ENCODE measurements at places on chromosomes 6 and 20.

DNA sequence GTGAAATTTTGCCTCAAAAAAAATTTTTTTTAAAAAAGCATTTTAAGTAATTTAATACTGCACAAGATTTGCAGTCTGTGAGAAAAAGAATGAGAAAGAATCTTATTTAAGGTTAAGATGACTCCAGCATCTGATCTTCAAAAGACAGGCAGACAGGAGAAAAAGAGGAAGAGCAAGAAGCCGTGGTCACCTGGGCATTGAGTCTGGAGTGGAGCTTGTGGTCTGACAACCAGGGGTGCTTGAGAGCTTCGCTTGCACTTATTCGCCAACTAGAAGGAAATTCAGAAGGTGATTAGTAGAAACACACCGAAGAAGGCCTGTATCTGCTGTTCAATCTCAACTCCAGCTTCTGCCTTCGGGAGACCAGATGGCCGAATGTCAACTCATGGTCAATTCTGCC is 75.9 kb downstream of the MYLK4 start:
- DNase-seq = no peak

DNA sequence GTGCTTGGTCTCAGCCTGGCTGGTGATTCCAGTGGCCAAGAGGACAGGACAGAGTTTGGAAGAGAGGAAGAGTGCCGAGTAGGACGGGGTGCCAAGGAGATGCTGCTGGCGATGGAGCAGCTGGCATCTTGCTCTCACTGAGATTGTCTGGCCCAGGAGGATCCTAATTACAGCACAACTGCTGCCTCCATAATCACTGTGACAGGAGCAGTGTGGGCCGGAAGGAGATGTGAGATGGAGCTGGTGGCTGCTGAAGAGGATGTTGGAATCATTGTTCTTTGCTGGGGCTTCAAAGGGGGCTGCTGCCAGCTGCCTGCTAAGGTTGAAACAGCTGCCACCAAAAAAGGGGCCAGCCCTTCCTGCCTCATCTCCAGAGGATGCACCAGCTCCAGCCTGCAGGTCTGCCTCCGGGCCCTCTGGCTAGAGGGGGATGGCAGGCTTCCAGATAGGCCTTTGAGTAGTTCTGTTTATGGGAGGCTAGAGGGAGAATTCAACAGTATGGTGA is 214.4 kb downstream of the RNF144B start:
- no peak for DNase-seq

DNA sequence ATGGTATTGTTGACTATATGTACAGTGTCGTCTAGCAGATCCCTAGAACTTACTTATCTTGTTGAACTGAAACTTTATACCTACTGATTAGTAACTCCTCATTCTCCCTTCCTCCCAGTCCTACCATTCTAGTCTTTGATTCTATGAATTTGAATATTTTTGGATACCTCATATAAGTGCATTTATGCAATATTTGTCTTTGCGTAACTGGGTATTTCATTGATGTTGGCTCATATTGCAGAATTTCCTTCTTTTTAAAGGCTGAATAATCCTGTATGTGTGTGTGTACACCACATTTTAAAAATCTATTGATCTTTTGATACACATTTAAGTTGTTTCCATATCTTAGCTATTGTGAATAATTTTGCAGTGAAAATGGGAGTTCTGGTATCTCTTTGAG is 119.9 kb downstream of the SOX4 start:
- no peak for DNase-seq

GRCh38 chr6:108800427-108800864 is 47.8 kb upstream of the ARMC2 start:
- DNase-seq = no peak

DNA sequence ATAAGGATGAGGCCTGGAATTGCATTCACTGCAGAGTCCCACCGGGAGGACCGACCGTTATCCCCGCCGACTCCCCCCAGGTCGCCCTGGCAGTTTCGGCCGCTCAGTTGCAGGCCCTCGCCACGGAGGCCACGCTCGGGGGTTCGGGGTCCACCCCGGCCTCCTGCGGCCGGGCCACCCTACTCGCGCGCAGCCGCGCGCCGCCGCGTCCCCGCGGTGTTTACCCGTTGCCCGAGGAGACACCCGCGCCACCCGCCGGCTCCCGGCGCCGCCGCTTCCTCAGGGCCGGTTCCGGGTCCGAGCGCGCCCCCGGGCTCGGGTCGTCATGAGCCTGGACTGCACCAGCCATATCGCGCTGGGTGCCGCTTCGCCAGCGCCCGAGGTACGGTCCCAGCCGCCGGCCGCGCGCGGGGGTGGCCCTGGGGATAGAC is at the start of gene CCDC170:
CCDC170 (plus strand) TSS at position 214 of the 431 bp plus-strand sequence; CDS start at position 326, 112 bp downstream.
- DNase-seq = no peak

GRCh38 chr6:37155394-37156312 is 14.3 kb upstream of the PIM1 start:
- peak; percentile 33 for DNase-seq

DNA sequence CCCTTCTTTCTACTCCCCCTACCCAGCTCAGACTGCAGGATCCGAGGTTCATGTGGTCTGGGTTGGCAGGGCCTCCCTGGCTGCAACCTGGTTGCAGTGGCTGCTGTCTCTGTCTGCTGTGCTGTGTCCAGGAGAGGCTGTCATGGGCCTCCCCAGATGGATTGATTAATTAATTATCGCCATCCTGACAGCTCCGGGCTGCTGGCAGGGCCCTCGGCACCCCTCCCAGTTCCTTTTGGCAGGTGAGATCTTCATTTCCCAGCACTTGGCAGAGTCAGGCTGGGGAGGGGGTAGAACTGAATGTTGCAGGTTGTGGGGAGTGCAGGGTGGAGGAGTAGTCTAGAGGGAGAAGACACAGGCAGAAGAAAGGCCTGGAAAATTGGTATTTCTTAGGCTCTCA is 56.7 kb upstream of the ZFAND3 start:
- no peak for DNase-seq

DNA sequence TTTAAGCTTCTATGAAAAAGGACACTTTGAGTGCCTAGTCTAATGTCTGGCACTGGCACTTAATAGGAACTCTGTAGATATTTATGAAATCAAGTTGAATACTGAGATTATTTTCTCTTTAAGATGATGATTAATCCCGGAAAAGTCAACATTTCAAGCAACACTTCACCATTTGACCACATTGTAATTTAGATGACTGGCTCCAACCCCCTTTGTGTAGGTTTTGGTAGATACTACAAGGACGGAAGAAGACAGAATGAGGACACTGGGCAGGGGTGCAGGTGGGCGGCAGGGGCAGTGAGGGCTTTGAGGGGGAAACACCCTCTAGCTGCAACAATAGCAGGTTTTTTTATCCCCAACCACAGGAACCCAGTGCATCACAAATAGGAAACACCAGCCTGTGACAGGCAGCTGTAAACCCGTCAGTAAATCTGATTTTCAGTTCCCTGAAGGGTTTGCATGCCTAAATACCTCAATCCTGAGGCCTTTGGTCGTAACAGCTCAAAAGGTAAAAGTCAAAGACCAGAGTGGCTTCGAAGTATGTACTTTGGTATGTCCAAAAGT is 4.6 kb downstream of the DTNBP1 start:
- DNase-seq = no peak

- no peak for DNase-seq
These were observed 220.4 kb upstream of the ARID1B start for GRCh38 chr6:156556811-156557210.

DNA sequence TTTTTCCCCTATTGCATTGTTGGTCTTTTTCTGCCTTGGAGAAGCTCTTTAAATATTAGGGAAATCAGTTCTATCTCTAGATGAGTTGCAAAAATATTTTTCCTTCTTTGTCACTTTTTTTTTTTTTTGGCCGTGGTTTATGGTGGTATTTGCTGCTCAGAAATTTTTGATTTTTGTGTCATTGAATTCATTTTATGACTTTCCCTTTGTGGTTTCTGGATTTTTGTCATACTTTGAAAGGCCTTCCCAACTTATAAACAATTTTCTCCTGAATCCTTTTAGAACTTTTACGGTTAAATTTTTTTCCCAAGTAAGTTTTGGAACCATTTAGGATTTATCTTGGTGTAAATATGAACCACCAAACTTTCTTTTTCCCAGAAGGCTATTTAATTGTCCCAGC is 145.6 kb downstream of the GJA10 start:
- DNase-seq = no peak

GRCh38 chr6:30682143-30683117 is 4.0 kb downstream of the PPP1R18 start:
- DNase-seq = peak; percentile 65

DNA sequence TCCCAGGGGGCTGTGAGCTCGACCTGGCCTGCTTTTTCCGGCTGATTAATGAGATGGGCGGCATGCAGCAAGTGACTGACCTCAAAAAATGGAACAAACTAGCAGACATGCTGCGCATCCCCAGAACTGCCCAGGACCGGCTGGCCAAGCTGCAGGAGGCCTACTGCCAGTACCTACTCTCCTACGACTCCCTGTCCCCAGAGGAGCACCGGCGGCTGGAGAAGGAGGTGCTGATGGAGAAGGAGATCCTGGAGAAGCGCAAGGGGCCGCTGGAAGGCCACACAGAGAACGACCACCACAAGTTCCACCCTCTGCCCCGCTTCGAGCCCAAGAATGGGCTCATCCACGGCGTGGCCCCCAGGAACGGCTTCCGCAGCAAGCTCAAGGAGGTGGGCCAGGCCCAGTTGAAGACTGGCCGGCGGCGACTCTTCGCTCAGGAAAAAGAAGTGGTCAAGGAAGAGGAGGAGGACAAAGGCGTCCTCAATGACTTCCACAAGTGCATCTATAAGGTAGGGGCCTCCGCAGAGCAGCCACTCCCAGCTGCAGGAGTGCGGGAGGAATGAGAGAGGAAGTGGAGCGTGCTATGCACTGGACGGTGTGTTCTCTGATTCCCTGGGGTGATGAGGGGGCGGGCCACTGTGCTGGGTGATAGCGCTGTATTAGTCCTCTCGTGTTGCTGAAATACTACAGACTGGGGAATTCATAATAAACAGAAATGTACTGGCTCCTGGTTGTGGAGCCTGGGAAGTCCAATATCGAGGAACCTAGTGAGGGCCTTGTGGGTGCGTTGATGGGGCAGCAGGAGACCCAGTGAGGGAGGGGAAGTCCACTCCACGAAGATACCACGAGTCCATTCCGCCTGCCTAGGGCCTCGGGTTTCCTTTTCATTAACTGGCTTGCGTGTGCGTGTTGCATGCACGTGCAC is 161.7 kb downstream of the DTNBP1 start:
- DNase-seq = no peak

DNA sequence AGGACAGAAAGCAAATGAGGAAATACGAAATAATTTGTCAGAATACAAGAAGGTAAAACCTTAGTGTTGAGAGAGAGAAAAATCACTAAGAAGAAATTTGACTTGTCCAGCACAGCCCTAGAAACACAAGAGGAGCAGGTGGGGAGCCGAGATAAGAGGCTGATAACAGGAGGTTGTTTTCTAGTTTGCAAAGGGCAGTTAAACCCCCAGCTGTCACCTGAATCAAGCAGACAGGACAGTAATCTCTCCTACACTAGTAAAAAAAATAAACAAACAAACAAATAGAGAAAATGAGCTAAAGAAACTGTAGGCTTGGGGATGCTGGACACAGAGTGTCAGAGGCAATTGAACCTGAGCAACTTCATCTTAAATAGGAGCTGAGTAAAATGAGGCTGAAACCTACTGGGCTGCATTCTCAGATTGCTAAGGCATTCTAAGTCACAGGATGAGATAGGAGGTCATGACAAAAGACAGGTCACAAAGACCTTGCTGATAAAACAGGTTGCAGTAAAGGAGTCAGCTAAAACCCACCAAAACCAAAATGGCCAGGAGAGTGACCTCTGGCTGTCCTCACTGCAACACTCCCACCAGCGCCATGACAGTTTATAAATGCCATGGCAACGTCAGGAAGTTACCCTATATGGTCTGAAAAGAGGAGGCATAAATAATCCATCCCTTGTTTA is 40.4 kb downstream of the FAM184A start:
- DNase-seq = no peak

DNA sequence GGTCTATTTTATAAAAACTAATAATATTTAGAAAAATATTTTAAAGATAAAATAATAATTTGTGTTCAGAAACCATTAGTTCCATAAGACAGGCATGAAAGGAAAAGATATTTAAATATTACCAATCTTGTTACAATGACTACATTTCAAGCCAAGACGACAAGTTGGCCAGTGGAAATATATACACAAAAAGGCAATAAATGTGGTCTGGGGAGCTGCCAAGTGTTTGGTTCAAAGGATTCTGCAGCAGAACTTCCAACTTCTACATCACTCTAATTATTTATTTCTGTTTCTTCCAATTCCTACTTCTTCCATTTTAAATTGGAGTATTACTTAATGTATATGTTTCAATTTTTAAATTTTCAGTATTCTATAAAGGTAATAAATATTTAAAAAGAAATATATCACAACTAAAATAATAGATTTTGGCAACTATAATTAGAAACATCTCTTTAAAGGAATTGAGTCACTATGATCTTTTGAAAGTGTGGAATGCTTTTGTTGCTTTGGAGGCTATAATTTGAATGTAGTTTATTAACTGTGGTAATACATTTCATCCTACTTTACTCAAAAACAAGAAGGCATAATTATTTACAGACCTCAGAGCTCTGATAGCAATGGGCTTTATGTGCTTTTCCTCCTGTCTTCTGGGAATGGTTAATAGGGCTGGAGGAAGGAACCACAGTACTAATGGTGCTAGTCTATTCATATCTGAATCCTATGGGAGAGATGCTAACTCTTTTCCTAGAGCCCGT is 129.7 kb upstream of the FAM184A start:
- DNase-seq = no peak

DNA sequence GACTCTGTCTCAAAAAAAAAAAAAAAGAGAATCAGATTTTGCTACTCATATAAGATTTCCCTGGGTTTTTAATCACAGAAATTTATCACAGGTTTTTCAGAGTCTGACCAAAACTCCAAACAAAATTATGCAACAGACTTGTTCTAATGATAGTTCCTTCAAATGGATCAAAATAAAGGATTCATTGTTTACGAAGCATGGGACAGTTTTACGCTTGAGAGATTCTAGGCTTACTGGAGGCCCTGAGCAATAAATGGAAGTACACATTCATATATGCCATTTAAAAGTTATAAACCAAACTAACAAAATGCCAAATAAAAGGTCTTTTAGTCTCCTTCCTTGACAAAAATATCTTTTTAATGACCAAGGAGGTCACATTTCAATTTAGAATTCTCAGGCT is 245.1 kb upstream of the KCNQ5 start:
- DNase-seq = no peak

- DNase-seq = no peak
These were observed 29.9 kb upstream of the SYNCRIP start for GRCh38 chr6:85672623-85673022.

- no peak for DNase-seq
These were observed 59.8 kb upstream of the SIRPA start for GRCh38 chr20:1835186-1836035.

GRCh38 chr20:47648943-47649342 is 136.3 kb downstream of the SULF2 start:
- no peak for DNase-seq

DNA sequence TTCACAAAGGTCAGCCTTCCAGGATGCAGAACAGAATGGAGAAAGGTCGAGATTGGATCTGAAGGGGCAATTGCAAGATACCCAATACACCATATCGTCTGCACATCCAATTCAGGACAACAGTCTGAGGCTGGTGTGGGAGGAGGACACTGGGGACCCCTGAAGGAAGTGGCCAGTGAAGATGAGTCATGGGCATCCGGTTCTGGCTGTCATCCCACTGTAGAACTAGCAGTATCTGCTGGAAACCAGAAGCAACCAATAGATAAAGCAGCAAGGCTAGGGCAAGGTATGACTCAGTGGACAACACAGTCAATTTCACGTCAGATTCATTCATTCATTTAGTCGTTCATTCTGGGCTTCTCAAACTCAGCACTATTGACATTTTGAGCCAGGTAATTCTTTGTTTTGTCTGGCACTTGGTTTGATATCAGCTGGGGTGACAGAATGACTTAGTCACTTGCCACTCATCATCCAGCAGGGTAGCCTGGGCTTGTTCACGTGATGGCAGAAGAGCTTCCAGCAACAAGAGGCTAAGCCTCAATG is 30.3 kb upstream of the SHLD1 start:
- DNase-seq = no peak

All from kidney glomerular epithelial cell (primary cell).